Stimulated activated CD8-positive, alpha-beta memory T cell treated with anti-CD3 and anti-CD28 coated beads, Interleukin-15, amount 100 ng/mL, for 48 hours (primary cell): ENCODE measurements at places on chromosomes 7 and 10.

- no peak for DNase-seq
Measured at GRCh38 chr7:69110450-69111050, 487.7 kb upstream of the AUTS2 start.

- DNase-seq: no peak
Measured at GRCh38 chr10:114869520-114869892, 47.9 kb downstream of the FHIP2A start.

GRCh38 chr7:138354066-138354465 lies 106.0 kb upstream of the TRIM24 start:
- no peak for DNase-seq

DNA sequence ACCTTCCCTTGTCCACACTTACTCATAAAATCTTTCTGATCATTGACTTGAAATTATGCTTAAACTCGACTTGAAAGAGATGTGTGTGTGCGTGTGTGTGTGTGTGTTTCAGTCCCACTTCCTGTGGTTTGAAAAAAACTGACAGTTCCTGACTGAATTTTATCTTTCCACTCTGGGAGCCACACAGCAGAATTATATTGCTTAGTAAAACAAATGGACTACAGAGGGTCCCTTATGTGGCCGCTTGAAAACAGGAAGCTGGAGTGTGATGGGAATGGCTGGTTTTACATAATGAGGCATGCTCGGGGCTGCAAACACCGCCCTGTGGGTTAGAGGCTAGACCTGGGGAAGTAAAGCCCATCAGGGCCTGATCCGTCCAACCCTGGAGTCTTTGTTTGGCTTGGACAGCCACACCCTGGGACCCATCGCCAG lies 54.8 kb downstream of the LYZL1 start:
- no peak for DNase-seq

GRCh38 chr7:46123-46829 lies 146.1 kb upstream of the FAM20C start:
- DNase-seq: no peak

DNA sequence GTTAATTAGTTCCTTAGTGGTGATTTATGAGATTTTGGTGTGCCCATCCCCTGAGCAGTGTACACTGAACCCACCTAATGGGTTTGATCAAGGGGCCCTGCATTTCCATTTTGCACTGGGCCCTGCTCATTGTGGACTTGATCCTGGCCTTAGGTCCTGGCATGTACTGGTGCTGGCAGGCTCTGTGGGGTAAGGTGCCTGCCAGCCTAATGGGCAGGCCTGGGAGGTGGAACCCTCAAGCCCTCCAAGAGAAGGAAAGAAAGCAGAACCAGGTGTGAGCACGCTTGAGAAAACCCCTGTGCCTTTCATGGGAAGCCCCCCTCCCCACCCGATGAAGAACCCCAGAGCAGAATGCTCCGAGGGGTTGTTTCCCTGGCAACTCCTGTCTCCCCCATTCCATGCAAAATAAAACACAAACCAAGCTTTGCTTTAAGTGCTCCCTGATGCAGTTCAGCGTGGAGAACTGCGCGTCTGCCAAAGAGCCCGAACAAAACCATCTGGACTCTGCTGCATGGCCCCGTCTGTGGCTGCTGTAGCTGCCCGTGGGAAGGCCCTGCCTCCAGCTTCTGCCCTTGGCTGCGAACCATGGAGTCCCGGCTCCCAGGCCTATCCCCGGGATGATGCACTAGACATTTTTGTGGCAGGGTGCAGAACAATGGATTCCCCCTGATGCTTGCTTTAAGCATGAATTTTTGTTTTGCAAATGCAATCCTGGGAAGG lies 123.3 kb downstream of the PRPF18 start:
- DNase-seq: no peak

DNA sequence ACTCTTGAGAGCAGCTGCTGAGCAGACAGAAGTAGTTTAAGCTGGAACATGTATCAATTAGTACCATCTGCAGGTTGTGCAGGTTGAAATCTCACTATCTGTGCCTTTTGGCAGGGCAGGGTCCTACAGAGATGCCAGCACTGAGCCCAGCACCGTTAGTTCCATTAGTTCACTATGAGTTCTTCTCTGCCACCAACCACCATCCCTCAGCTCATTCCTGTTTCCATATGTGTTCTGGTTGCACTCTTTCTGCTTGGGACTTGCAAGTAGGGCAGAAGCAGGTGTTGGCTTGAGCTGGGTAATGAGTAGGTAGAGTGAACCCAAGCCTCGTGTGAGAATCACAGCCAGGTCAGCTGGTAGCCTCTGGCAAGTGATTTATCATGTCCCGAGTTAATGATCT lies 2.8 kb downstream of the SMO start:
- no peak for DNase-seq

DNA sequence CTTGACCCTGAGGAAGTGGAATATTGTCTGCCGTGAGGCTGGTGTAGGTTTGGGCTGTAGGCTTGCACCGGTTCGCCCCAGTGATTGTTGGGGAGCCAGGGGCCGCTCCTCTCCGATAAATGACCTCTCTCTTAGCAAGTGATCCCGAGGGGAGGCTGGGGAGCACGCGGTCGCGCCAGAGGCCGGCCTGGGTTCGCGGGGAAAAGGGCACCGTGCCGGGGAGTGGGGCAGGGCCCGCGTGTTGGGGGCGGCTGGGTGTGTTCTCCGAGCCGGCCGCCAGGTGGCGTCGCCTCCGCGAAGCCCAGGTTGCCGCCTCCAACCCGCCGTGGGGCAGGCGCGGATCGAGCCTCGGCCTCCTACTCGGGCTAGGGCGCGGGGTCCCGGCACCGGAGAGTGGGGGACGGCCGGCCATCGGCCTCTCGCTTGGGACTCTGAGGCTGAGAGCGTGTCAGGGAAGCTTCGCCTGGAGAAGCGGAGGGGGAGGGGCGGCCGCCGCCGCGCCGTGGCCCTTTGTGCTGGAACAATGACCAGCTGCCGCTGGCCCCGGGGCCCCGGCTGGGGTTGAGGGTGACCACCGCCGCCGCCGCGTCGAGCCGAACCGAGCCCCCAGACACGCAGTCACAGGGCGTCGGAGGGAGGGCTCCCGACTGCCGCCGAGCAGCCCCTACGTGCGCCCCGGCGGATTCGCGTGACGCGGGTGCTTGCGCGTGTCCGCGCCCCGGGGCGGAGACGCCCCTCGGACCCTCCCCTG lies 442 bp upstream of the LZTS2 start:
- DNase-seq: peak; percentile 63

DNA sequence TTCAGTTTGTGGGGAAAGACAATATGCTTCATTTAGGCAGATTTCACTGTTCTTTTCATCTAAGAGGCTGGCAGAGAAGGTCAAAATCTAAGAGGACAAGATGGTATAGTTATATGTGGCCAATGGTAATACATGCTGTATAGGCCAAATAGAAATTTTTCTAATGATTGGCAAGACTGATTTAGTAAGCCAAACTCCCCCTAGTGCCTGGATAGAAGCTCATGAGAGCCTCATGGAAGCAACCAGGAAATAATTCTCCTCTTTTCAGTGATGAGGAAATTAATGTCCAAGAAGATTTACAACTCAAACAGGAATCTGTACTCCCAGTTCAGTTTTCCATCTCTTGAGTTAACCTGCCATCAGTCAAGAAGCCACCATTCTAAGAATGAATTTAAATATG lies 253.6 kb upstream of the PHF14 start:
- DNase-seq: no peak
